ENCODE measurements at places on chromosomes 6 and 20.

GRCh38 chr6:20661721-20662120 is 127.5 kb downstream of the CDKAL1 start:
- DNase-seq, result peak; percentile 98

GRCh38 chr6:44257753-44258324 is 511 bp upstream of the SLC35B2 start:
- no peak for DNase-seq

DNA sequence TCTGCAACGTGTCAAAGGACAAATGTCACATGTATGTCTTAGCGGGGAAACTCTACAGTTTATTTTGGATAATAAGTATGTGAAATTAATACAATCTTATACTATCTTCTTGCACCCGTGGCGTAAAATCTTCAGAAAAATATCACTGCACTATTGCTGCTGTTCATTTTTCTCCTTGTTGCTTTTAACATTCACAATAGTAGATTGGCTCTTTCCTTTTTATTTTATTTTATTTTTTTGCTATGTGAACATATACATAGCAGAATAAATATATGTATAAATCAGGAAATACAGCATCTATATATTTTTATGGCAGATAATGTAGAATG is 15.4 kb downstream of the GPR31 start:
- no peak for DNase-seq

- no peak for DNase-seq
Observed at GRCh38 chr6:13465734-13466133, 21.7 kb downstream of the GFOD1 start.

DNA sequence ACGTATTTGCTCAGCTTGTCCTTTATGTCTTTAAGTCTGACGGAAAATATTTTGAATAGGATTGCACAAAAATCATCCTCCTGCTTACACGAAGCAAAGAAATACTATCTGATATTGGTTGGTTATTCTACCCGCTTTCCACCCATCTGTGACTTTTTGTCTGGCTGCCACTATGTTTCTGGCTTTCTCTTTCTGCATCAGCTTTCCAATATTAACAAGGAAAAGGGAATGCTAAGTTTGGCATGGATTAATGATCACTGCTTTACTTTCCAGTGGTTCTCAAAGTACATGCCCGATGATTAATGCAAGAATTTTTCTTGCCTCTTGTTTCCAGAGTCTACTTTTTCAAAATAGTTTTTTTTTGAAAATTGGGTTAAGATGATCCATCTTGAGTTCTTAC is 57.0 kb downstream of the RNF144B start:
- no peak for DNase-seq

DNA sequence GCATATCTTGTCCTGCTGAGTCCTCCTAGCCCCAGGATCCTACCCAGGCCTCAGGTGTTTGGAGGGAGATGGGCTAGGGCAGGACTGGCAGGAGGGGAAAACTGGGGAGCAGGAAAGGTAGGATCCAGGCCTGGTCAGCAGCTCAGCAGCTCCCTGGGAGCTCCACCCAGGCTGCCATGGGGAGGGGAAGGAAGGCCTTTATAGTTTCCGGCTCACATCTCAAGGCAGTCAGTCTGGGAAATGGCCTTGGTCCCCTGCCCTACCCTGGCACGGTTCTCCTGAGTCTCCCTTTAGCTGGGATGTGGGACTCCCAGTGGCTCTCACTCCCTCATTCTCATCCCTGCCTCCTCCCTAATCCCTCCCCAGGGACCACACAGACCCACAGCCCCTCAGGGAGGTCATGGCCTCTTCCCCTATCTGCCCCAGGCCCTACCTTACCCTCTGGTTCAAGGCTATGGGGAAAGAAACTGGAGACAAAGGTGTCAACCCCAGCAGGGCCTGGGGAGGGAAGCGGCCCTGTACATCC is 1.6 kb downstream of the SLC44A4 start:
- DNase-seq, result no peak

GRCh38 chr6:11374036-11375010 is 141.9 kb upstream of the NEDD9 start:
- no peak for DNase-seq

- DNase-seq, result no peak
Observed at GRCh38 chr20:62354031-62354808, 12.9 kb downstream of the LAMA5 start.

DNA sequence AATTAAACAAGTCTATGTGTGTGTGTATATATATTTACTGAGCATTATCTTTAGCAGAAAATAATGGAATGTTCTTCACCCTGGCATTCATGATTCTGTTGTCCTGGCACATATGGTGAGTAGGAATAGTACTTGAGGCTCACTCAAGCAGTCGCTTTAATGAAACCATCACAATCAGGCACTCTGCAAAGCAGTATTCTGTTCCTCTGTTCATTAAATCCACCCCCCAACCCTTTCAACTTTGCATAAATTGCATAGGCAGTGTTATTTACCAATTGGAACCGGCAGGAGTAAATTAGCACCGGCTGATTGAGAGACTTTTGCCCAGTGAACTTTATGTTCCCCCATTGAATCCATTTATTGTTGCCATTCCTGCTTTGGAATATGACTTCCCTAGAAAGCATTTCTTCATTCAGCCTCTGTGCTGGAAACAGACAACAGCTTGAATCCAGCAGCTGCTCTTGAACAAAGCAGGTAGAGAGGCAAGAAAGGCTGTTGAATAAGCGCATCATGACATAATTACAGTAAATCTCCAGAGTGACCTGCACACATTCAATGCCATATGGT is 268.0 kb upstream of the RNF217 start:
- DNase-seq, result peak; percentile 99

DNA sequence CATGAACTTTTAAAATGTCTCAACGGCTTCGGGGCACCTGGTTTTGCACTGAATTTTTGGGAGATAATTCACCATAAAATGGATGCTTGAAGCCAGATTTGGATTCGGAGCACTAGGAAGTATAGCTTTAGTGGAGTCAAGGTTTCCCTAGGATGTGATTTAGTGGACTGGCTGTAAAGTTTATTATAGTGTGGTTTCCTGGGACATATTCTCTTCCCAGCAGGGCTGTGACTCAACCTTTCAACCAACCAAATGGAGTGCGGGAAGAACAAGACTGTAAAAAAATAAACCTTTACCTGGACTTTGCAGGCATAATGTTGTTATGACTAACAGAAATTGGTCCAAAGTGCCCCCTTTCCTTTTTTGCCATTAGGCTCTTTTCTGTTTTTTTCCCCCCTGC is 327.4 kb upstream of the MAN1A1 start:
- no peak for DNase-seq

DNA sequence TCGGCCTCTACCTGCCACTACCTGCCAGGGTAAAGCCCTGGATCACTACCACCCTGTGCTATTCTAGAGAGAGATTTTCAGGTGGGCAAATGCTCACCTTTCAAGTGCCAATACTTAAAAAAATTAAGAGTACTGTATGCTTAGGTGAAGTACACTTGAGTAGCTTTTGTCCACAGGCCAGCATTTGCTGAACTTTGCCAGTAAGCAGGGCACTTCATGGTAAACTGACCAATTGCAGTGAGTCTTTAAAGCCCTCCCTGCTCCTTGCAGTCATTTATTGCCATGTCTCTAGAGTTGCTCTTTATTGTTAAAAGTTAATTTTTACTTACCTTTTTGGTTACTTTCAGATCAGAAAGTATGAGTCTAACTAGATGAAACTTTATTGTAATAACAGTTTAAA is 58.5 kb downstream of the PLAGL1 start:
- no peak for DNase-seq

GRCh38 chr6:116280161-116280932 is 617 bp upstream of the TSPYL1 start:
- DNase-seq, result peak; percentile 40

GRCh38 chr20:18811904-18812303 is 1.7 kb upstream of the SCP2D1 start:
- DNase-seq, result no peak

DNA sequence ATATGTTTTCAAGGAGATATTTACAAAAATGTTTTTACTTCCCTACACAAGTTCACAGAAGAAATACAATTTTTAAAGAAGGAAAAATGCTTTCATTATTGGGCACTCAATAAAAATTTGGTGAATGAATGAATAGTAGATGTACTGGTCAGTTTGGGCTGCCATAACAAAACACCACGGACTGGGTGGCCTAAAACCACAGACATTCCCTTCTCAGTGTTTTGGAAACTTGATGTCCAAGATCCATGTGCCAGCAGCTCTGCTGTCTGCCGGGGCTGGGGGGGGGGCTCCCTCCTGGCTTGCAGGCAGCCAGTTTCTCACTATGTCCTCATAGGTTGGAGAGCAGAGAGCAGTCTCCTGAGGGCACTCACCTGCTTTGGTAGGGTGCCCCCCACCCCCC is 62.0 kb downstream of the FAM120B start:
- DNase-seq, result no peak

- no peak for DNase-seq
Observed at GRCh38 chr20:9444921-9445320, 69.5 kb upstream of the LAMP5 start.

DNA sequence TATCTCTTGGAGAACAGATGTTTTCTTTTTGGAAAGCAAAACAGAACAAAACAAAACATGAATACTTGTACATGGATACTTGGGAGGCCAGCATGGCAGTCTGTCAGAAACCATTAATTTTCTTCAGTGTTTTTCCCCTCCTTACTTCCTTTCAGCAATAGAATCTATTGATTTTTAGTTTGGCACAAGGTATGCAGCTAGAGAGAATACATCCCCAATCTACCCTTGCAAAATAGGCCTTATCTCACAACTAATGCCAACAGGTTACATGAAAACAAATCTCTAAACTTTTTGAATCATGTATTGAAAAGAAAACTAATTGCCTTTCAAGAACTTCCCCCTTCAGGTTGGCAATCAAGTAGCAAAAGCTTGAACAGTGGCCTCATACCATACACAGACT is 2.8 kb downstream of the PGK2 start:
- DNase-seq, result no peak

DNA sequence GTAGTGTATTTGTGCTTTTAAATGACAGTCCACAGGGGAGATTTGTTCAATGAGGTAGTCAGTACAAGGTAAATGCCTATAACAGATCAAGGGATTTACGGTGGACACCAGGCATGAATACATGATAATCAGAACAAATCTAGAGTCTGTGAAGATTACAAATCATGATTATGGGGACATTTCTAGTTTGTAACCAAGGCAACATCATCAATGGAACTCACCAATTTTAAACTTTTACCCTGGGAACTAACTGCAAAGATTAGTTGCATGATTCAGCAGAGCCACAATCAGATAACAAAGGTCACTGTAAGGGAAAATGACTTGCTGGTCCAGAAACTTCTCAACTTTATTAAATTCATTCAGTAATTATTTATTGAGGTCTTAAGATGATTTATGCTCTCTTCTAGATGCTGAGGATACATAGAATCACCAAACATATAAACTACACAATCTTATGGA is at the start of gene CRISP1:
TSS of gene CRISP1 (minus strand) at position 51 of the 459 bp plus-strand sequence. CDS start 9,135 bp downstream, outside the sequence.
- no peak for DNase-seq

GRCh38 chr6:38174315-38174714 is 354.8 kb downstream of the ZFAND3 start:
- no peak for DNase-seq

- DNase-seq, result no peak
Observed at GRCh38 chr20:56831795-56832194, 202.7 kb downstream of the TFAP2C start.

DNA sequence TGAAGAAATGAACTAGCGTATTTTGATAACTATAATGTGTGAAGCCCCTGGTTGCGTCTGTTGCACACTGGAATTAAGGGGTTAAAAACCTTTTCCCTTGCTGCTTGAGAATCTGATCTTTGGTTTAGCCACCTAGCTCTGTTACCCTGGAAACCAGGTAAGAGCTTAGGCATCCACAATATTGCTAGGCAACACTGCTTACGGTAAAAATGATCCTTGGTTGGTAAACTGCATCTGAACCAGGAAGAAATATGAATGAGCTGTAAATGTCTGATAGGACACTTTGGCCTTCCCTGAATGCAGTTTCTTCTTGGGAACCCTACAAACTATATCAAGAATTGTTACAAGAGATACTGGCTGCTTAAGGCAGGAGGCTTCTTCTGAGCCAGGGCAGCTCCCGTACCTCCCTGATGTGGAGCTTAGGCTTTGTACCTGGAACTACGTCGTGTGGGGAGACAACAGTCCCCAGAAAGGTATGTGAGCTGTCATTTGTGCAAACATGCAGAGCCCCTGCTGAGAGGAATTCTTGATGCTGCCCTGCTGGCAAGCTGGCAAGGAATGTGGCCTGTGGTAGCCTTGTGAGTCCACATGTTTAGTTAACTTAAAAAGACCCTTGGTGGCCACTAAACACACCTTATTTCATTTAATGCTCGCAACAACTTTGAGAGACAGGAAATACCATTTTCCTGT is 18.4 kb downstream of the UBE3D start:
- peak; percentile 22 for DNase-seq

- DNase-seq, result peak; percentile 95
Observed at GRCh38 chr6:148972481-148972880, 225.7 kb downstream of the UST start.

DNA sequence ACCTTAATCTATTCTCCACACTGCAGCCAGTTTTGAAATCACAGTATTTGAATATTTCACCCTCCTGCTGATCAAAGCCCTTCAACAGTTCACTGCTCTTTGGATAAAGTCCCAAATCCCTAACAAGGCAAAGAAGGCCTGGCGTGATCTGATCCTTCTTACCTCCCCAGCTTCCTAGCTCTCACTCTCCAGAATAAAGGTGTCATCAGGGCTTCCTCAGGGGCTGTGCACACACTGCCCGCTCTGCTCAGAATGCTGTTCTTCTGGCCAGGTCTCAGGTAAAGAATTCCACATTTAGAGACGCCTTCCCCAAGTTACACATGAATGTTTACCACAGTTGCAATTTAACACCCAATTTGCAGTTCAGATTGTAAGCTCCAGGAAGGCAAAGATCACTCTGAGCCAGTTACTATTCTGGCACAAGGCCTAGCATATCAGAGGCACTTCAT is 58.9 kb upstream of the MCM9 start:
- no peak for DNase-seq

GRCh38 chr6:52666071-52666470 is 4.8 kb upstream of the TMEM14A start:
- no peak for DNase-seq

DNA sequence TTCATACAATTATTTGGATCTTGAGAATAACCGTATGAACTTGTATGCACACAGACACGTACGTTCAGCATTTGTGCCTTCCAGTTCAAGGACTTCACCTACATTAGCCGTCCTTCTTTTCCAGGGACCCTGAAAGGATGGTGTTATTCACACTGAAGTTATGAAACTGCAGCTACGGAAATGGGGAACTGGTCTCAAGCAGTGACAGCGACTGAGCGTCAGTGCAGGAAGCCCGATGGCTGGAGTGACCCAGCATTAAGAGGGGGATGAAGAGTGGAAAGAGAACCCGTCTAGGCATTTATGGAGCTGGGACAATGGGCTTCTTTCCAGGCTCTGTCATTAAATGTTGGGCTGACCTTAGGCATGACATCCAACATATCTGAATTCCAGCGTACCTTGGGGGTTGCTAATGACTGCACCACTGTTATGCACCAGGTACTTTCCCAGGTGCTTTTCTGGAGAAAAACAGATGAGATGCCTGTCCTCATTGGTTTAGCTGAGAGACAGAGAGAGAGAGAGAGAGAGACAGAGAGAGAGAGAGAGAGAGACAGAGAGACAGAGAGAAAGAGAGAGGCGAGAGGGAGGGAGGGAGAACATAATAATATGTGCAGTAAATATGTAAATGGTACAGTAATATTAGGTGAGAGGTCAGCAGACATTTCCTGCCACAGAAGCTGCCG is 204.7 kb upstream of the EXOC2 start:
- DNase-seq, result no peak

- no peak for DNase-seq
Observed at GRCh38 chr6:121608270-121608669, 172.8 kb downstream of the GJA1 start.

All from NCI-H69 (cell line).